Activated CD4-positive, alpha-beta T cell treated with anti-CD3 and anti-CD28 coated beads, Interleukin-10, Interleukin-2, amounts not matched to agents 100 ng/mL and 50 ng/mL, durations not matched to agents 16 hours and 8 hours (primary cell): ENCODE measurements at places on chromosomes 7 and 10.

DNA sequence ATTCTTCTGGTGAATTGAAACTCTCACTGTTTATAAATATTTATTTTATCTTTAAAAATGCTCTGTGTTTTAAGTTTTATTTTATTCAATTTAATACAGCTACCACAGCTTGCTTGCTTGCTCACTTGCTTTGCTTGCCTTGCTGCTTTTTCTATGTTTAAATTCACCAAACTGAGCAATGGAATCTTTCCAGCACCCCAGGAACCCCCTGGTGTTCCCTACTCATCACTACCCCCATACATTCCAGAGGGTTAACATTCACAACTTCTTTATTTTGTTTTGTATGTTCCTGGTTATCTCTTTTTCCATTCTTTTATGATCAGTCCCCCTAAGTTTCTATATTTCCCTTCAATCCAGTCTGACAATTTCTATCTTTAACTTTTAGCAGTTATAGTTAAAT, 166.5 kb upstream of the COL1A2 start:
- DNase-seq: no peak

- no peak for DNase-seq
Measured at GRCh38 chr7:82839555-82839954, 323.1 kb downstream of the PCLO start.

GRCh38 chr10:91540733-91541132, 92.1 kb downstream of the PPP1R3C start:
- DNase-seq: no peak

GRCh38 chr7:100966542-100967291, 2.6 kb upstream of the MUC12 start:
- no peak for DNase-seq

DNA sequence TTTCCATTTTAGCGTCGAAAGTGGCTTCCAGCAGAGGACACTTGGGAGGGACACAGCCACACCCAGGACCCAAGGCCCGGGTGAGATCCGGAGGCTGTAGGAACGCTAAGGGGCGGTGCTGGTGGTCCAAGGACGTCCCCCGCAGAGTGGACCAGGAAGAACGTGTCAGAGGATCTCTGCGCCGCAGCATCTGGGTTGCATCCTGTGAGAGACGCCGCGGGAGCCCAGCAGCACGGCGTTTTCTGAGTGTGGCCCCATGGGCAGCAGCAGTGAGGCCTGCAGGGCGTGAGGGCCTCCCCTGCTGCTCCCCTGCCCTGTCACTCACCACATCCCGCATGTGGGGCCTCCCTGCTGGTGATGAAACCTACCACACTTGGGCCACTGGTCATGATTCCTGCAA, 40.5 kb upstream of the BNIP3 start:
- DNase-seq: no peak

- no peak for DNase-seq
Measured at GRCh38 chr7:18038382-18038781, 10.7 kb upstream of the PRPS1L1 start.

DNA sequence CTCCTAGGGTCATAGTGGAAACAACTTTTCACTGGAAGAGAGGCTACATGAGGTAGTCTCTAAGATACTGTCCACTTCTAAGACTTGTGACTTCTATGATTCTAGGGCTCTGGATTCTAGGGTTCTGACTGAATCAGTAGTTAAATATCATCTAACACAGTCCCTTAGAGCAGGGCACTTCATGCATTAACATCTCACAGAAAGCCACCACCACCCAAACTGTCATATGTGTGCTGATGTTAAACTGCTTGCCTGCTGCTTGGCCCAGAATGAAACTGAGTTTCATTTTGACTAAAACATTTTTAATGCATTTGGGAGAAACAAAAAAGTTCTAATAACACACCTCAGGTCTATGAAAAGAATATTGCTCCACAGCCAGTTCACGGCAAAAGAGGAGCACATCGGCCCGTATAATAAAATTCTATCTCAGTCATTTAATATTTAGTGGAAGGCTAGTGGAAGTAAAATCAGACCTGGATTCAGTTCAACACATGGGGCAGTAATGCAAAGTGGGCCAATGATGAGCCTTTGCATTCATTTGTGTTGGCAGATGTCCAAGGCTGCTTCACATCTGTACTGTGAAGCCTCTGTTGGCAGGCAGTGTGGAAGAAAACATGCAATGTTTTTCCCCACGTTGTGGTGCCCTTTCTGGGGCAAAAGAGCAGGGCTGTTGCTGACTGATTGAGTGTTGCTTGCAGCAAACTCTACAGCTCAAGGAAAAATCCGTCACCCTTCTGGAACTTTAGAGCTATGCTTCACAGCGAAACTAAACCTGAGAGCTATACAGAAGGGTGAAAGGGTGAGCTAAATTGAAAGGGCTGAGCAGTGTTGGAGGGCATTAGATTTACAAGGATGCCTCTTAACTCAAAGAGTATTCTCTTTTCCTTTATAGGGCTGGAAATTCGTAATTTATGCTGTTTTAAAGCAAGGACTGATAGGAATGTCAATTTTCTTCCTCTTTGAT, 33.5 kb upstream of the AUTS2 start:
- DNase-seq: no peak

- DNase-seq: no peak
Measured at GRCh38 chr10:75404815-75405597, 3.4 kb upstream of the ZNF503 start.

GRCh38 chr10:94192974-94193373, 169.8 kb downstream of the NOC3L start:
- no peak for DNase-seq

DNA sequence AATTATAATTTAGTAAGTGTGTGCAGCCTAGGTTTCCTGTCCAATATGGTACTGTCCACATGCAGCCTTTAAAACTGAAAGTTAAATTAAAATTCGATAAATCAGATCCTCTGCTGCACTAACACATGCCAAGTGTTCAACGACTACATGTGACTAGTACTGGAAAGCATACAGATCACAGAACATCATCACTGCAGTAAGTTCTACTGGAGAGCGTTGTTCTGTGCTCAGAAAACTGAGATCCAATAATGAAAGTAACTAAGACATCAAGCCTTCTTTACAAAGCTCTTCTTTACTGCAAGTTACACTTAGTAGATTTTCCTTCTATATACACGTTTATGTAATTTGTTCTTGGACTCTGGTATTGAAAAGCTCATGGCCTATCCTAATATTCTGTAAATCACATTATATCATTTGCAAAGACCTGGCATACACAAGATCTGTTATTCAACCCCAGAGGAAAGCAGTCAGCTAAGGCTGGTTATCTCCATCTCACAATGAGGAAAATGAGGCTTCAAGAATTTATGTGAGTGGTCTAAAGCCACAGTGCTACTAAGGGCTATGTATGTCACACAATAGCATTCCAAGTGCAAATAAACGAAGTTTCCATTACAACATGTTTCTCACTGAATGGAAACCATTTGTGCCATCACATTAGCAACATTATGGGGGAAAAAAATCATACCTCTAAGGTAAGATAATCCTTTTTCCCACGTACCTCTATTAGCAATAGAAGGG, 77.6 kb downstream of the VPS41 start:
- no peak for DNase-seq

- no peak for DNase-seq
Measured at GRCh38 chr10:133104963-133105640, 17.4 kb downstream of the ADGRA1 start.
